CD8-positive, alpha-beta memory T cell (primary cell): ENCODE measurements at places on chromosomes 5 and 9. TPM values are rescaled to one million over a fixed set of nuclear protein-coding genes. Genes with fewer than 3 reads are reported as not detected.

Gene OGN
- not detected for total RNA-seq

Gene BTNL9
- total RNA-seq = not detected

Gene PCDHB8
- not detected for total RNA-seq

Gene INSL4
- not detected for total RNA-seq

Gene FAM221B
- total RNA-seq = not detected

Gene ZBTB34
- total RNA-seq = 7.0 TPM

Gene RELL2
- 24.8 TPM for total RNA-seq

Gene GABBR2
- not detected for total RNA-seq

Gene GABRA1
- total RNA-seq = not detected

Gene ZNF782
- 4.2 TPM for total RNA-seq

Gene TAF1L
- not detected for total RNA-seq

Gene TRPM3
- total RNA-seq = not detected

Gene REEP2
- 5.0 TPM for total RNA-seq

Gene CCDC171
- 2.3 TPM for total RNA-seq

Gene APBA1
- total RNA-seq = 0.13 TPM

Gene C5
- 1.3 TPM for total RNA-seq

Gene HTR4
- total RNA-seq = not detected

Gene PRDM9
- total RNA-seq = not detected

Gene FGF1
- not detected for total RNA-seq

Gene ANKRD18B
- not detected for total RNA-seq

Gene ACSL6
- total RNA-seq = 21.8 TPM

Gene ENTREP1
- not detected for total RNA-seq

Gene FNBP1
- 230 TPM for total RNA-seq

Gene IFNA21
- not detected for total RNA-seq

Gene NREP
- 3.6 TPM for total RNA-seq

Gene SPINK4
- not detected for total RNA-seq

Gene CCDC192
- total RNA-seq = not detected

Gene SUSD1
- 5.3 TPM for total RNA-seq

Gene PAXX
- total RNA-seq = 82.2 TPM

Gene SLC28A3
- 1.2 TPM for total RNA-seq

Gene KCNV2
- not detected for total RNA-seq

Gene CDX1
- total RNA-seq = not detected

Gene OTP
- total RNA-seq = not detected

Gene FOXD4
- total RNA-seq = 0.22 TPM

Gene ADAMTS19
- not detected for total RNA-seq

Gene LCN1
- not detected for total RNA-seq

Gene PCDHAC1
- not detected for total RNA-seq

Gene SLC31A1
- 13.7 TPM for total RNA-seq

Gene NFIB
- not detected for total RNA-seq

Gene LCN10
- 1.2 TPM for total RNA-seq

Gene NADK2
- 22.7 TPM for total RNA-seq

Gene SHOC1
- not detected for total RNA-seq

Gene WNK2
- 0.20 TPM for total RNA-seq

Gene SLC25A48
- total RNA-seq = not detected
